ENCODE measurements at places on chromosomes 4 and X.

DNA sequence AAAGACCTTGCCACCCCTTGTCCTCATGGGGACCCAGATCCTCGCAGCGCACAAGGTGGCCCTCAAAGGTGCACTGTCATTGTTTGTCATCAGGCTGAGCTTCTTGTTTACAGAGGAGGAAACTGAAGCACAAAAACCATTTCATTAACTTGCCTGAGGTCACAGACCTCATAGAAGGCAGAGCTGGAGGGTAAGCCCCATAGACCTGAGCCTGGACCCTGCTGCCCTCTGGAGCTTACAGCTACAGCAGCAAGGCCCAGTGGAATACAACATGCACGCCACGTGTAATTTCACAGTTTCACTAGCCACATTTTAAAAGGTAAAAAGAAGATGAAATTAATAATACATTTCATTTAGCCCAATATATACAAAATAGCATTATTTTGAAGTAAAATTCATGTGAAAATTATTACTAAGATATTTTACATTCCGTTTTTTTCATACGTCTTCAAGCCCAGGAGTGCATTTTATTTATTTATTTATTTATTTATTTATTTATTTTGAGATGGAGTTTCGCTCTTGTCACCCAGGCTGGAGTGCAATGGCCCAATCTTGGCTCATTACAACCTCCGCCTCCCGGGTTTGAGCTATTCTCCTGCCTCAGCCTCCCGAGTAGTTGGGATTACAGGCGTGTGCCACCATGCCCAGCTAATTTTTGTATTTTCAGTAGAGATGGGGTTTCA is 8.8 kb downstream of the JAKMIP1 start:
- DNase-seq = no peak

GRCh38 chr4:45578874-45579273 is 545.0 kb downstream of the GABRG1 start:
- DNase-seq = no peak

GRCh38 chrX:17931855-17932254 is 70.8 kb upstream of the RAI2 start:
- no peak for DNase-seq

DNA sequence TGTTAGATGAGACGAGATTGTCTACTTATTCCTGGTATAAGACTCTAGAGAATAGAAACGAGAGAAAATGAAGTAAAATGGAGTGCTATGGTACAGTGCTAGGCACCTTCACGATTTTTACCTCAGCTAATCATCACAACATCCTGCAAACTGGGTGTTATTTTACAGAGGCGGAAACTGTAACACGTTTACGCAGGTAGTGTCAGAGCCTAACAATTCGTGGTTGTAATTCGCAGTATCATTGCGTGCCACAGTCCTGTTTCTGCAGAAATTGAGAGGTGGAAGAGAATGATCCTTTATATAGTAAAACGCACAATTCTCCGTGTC is 383 bp upstream of the TBC1D19 start:
- no peak for DNase-seq

DNA sequence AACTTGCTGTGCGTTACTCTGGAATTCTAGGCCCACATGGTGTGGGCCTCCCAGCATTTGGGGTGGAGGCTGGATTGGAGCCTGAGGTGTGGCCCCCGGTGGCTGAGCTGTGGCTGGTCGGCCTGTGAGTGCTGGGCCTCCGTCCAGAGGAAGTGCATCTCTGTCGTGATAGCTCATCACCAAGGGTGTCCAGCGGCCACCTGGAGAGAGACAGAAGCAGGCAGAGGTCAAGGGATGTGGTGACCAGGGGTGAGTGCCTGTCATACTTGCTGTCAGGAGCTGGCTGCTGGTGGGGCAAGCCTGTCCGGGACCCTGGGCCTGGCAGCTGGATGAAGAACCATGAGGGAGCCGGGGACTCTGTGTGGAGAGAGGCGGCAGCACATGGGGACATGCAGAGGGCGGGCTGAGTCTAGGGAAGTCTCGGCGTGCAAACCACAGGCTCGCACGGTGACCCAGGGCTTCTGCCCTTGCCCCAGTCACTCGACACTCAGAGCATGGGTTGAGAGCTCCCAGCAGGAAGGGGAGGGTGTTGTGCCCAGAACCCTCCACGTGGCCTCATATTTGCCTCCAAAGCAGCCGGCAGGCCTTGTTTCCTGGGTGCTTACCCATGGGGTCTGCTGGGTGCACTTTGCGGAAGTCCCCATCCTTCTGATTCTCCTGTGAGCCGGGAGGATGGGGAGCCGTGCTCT is 6.2 kb downstream of the SORCS2 start:
- no peak for DNase-seq

DNA sequence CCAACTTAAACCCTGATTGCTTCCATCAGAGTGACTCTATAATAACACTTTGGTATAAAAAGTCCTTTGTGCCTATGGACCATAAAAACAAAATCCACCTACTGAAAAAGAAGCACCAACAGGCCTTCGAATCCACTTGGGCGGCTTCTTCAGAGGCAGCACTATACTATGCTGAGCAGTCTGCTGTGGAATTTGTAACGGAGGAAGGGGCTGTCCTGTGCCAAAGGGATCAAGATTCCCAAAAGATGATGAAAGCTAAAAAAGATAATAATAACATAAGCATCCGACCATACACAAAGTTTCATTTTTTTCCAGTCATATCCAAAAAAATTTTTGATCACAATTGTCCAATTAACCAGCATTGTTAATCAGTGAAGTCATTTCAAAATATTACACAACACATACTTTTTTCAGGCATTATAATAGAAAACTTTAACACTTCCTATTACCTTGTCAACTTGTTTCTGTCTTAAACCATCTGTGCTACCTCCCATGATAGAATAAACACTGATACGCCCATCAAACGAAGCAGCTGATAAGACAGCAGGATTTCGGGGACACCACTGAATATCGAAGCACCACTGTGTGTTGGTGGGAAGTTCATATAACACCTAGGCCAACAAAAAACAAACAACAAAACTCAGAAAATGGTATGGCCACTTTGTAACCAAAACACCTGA is 24.1 kb downstream of the SEC31A start:
- no peak for DNase-seq

DNA sequence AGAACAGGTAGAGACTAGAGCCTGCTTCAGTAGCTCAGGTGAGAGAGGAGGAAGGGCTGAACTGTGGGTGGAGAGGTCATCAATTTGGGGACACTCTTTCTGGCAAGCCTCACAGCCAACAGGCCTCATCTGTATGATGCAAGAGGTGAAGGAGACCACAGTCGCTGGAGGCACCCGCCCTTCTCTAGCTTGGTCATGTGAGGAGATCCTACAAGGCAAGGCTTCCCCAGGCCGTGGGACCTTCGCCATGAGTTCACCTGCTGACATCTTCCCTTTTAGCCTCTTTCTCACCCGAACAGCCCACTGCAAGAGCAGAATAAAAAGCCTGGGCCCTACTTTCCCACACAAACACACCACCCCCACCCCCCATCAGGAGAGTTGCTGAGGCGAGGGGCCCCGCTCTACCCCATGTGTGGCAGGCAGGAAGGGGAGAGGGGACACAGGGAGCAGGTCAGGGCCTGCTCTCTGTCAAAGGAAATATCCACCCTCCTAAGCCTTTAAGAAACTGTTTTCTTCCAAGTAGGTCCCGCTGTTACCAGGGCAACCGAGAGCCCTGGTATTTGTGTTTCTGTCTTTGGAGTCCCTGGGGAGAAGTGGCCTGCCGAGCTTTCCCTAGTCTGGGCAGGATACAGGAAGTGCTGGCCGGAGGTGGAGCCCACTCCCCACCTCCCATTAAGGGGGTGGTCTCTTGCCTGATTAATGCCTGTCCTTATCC is 8.1 kb downstream of the RTL5 start:
- no peak for DNase-seq

DNA sequence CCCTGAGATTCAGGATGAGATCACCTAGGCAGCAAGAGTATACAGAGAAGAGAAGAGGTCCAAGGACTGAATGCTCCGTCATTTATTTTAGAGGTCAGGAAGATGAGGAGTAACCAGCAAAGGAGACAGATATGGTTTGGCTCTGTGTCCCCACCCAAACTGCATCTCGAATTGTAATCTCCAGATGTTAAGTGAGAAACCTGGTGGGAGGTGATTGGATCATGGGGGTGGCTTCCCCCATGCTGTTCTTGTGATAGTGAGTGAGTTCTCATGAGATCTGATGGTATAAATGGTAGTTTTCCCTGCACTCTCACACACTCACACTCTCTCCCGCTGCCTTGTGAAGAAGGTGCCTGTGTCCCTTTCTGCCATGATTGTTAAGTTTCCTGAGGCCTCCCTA is 60.8 kb downstream of the MID1IP1 start:
- DNase-seq = no peak

GRCh38 chrX:39582091-39582490 is 515.7 kb downstream of the BCOR start:
- DNase-seq = no peak
